Placental pericyte (primary cell): ENCODE measurements at places on chromosomes 12 and 14. TPM values are rescaled to one million over a fixed set of nuclear protein-coding genes. Genes with fewer than 3 reads are reported as not detected.

BATF gene
- 0.66 and 0.72 TPM in 2 replicates for total RNA-seq

ULK1 gene
- 12.0 and 23.9 TPM in 2 replicates for total RNA-seq

FAM186B gene
- 0.14 and 0.44 TPM in 2 replicates for total RNA-seq

FGF23 gene
- not detected in 2 replicates for total RNA-seq

TAS2R50 gene
- total RNA-seq, result 3.9 and 4.6 TPM in 2 replicates

PRIMA1 gene
- not detected in 2 replicates for total RNA-seq

CPM gene
- 1.5 and 7.3 TPM in 2 replicates for total RNA-seq
